ENCODE measurements at places on chromosomes 6 and 20.
A peak's percentile ranks its signal among the peaks of the same experiment; 100 is the strongest.

- DNase-seq, result no peak
Observed at GRCh38 chr20:54095824-54096223, 25.4 kb upstream of the BCAS1 start.

DNA sequence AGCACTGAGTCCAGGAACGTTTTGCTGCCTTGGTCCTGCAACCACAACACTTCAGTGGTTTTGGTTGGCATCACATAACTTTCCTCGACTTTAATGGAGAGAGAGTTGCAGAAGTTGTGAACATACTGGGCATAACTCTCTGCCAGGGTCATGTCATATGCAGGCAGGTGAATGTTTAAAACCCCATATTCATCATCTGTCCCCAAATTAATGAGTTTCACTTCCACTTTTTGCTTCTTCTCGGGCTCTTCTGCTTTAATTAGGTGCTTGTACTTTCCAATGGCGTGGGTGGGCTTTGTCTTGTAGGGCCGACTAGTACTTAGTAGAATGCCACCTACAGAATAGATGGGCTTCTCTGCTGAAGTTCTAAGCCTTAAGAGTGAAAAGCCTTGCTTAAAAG, 45.2 kb upstream of the TFAP2A start:
- peak; percentile 76 for DNase-seq

- DNase-seq, result no peak
Observed at GRCh38 chr6:162854228-162854627, 126.5 kb downstream of the PACRG start.

- no peak for DNase-seq
Observed at GRCh38 chr6:111975466-111975865, 78.4 kb upstream of the CCN6 start.

DNA sequence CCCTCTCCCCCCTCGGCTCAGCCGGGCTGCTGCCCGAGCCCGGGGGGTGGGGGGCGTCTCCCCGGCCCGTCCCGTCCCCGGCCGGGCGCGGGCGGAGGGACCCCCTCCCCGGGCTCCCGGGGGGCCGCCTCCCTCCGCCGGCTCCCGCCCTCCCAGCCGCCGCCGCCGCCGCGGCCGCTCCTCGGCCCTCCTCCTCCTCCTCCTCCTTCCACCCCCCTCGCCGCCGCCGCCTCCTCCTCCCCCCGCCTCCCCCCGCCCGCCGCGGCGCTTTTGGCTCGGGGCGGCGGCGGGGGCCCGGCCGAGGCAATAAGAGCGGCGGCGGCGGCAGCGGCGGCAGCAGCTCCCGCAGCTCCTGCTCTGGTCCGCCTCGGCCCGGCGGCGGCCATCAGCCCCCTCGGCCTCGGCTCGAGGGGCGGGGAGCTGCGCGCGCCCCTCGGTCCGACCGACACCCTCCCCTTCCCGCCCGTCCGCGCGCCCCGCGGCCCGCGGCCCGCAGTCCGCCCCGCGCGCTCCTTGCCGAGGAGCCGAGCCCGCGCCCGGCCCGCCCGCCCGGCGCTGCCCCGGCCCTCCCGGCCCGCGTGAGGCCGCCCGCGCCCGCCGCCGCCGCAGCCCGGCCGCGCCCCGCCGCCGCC, 38.7 kb downstream of the GNAS start:
- DNase-seq, result peak; percentile 91
